ENCODE measurements at places on chromosomes 1 and 21.
A peak's percentile ranks its signal among the peaks of the same experiment; 100 is the strongest.

DNA sequence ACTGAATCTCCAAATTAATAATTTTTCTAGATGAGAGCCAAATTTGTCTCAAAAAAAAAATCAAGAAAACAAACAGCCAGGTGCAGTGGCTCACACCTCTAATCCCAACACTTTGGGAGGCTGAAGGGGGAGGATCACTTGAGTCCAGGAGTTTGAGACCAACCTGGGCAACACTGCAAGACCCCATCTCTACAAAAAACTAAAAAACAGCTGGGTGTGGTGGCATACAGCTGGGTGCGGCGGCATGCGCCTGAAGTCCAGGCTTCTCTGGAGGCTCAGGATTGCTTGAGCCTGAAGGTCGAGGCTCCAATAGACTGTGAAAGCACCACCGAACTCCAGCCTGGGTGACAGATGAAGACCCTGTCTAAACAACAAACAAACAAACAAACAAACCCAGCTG is 14.0 kb downstream of the ACBD3 start:
- no peak for DNase-seq

GRCh38 chr1:198730952-198731351 is 92.1 kb downstream of the PTPRC start:
- no peak for DNase-seq

DNA sequence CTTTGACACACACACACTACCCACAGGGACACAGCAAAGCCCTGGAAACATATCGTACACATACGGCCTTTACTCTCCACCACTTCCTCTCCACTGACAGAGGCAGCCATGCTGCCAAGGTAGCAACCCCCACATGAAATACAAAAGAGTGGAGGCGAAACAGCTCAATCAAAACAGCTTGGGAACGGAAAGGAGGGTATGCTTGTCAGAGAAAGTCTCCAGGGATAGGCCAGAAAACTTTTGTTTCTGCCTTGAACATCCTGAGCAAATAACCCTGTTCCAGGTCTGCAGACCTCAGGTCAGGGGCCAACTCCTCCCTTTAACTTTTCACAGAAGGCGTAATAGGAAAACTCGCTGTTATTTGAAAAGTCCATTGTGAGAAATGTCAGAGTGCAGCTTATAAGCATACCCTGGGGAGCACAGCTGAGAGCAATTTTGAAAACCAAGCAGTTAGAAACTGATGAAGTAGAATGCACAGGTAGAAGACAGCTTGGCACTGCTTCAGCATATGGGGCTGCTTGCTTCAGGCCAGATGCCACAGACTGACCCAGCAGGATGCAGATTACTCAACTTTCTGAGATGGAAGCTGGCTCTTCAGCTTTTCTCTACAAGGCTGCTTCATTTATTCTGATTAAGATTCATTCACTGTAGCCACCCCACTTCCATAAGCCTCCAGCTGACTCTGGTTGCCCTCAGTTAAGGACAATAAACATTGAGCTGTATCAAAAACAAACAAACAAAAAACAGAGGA is 18.0 kb downstream of the KIAA0319L start:
- no peak for DNase-seq

DNA sequence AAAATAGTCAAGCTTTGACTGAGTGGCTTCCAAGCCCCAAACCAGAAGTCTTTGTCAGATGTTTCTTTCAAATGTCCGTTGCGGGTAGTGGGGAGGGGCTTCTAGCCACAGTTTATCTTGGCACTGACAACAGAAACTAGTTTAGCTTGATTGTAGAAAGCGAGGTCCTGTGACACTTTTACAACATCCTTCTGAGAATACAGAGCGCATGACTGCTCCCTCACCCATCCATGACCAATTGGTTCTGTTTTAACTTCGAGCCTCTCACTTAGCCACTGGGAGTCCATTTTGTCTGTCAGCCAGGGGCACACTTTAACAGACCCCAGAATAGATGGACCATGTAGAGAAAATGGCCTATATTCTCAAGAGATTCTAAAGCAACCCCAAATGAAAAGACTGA is 199.2 kb upstream of the ST6GALNAC5 start:
- no peak for DNase-seq

DNA sequence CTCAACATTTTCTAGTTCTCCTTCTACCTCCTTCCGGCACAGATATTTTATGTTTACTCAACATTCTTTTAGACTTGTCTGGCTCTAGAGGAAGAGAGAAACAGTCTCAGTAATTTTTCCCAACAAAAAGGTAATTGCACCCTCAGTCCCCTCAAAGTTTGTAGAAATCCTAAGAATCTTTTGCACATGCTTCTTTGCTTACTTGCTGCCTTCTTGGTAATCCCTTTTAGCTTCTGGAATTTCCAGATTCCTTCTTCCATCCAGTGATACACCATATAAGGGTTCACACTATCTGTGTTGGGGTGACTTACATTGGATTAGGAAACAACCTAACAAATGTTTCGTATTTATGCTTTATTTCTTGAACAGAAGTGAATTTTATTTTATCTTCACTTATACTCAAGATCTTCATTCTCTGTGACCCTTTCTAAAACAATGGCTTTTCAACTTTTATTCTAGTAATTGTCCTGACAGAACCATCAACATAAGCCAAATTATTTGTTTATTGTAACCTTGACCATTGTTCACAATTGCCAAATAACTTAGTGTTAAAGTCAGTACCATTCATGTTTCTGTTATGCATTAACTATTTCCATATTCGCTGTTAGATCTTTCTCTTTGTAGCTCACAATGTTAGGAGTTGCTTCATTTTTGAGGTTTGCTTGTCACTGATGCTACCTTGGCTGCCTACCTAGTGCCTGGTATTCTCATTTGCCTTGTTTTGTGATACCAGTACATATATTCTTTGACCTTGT is 238.1 kb downstream of the HMCN1 start:
- DNase-seq, result no peak

DNA sequence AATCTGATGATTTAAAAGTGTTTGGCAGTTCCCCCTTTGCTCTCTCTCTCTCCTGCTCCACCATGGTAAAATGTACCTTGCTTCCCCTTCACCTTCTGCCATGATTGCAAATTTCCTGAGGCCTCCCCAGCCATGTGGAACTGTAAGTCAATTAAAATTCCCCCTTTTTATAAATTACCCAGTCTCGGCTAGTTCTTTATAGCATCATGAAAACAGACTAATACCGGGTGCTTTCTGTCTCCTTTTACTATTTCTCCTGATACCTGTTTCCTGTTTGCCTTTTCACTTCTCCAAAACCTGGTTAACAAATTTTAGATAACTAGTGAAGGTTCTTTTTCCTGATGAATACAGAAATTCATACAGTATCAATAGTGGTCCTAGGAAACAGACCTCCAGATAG is 1670.3 kb downstream of the MRPL39 start:
- no peak for DNase-seq

DNA sequence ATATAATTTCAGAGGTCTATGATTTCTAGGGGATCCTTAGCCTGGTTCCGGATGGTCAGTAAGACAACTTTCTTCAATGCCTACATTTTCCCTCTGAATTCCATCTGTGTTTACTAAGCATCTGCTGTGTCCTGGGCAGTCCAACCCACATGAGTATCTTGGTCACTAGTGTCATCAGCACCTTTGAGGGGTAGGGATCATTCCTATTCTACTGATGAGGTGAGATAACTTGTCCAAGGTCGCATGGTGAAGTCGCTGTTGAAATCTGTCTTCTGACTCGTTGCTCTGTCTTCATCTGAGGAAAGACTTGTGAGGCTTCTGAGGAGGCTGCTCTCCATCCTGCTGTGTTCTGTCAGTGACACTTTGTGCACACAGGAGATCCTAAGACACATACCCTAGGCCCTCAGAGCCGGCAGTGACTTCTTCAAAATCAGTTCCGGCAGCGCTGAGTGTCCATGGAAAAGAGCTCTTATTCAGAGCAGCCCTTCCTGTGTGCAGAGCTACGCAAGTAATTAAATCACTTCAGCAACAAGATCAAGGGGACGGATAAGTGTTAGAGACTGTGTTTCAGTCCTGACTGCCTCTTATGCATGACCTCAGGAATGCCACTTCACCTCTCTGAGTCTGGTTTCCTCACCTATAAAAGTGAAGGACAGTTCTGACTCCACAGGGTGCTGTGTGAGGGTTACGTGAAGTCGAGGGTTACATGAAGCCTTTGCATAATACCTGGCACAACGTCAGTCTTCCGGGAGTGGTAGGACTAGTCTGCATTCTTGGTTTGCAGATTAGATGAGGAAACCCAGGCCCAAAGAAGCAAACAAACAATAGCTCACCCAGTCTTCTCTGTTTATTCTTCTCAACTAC is 28.4 kb downstream of the AK2 start:
- no peak for DNase-seq

DNA sequence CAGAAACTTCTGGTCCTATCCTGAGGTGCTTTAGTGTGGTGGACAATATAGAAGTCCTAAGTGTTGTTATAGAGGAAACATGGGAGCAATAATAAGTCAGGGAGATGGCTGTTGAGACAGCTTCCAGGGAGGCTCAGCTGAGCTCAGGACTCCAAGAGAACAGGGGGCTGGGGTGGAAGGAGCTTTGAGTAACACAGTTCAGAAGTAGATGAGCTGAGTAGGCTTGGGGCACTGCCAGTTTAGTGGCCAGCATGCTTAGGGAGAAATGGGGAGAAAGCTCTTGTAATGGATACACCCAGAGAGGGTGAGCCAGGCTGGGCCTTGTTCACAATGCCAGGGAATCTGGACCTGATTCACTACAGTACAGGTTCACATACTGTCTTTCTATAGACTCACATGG is 201.6 kb downstream of the DAB1 start:
- DNase-seq, result no peak

DNA sequence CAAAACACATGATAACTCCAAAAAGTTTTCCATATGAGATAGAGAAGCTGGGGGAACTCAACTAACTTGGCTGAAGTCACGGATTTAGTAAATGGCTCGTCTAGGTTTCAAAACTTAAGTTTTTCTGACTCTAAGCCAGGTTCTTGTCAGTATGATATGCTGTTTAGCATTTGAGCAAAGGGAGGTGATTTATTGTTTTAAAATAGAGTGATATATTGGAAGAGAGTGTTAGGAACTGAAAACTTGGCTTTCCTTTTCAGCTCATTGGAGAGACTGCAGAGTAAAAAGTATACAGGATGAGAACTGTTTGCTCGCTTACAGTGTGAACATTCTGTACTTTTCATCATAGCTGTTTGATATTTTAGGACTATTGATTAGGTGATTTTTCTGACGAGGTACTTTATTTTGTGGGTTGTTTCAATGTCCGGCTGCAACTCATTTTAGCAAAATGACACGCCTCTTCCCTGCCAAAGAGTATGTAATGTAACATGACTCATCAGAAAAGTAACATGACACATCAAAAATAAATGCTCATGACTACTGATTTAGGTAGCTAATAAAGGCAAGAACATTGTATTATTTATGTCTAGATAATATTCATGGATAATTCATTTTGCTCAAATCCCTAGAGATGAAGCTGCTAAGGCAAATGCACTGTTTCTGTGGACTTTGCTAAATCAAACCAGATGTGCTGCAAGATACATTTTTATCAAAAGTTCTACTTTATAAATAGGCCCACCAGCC is 355.1 kb downstream of the GPATCH2 start:
- peak; percentile 55 for DNase-seq

DNA sequence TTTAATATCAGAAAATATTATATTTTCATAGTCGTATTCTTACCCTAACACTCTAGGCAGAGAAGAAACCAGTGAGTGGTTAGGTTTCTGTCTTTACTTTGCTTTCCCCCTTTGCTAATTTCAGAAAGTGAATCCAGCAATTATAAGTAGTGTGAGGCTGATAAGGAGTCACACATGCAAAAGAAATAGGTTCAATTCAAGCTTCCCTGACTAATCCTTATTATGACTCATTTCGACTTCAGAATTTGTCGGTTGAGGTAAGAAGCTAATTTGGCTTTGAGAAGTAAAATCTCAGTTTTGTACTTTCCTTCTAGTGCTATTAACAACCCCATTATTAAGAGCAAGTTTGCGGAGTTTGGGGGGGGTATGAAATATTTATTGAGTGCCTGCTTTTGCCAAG is 22.4 kb downstream of the ESRRG start:
- DNase-seq, result peak; percentile 76

GRCh38 chr1:114341299-114341698 is 169.7 kb downstream of the TRIM33 start:
- DNase-seq, result no peak

DNA sequence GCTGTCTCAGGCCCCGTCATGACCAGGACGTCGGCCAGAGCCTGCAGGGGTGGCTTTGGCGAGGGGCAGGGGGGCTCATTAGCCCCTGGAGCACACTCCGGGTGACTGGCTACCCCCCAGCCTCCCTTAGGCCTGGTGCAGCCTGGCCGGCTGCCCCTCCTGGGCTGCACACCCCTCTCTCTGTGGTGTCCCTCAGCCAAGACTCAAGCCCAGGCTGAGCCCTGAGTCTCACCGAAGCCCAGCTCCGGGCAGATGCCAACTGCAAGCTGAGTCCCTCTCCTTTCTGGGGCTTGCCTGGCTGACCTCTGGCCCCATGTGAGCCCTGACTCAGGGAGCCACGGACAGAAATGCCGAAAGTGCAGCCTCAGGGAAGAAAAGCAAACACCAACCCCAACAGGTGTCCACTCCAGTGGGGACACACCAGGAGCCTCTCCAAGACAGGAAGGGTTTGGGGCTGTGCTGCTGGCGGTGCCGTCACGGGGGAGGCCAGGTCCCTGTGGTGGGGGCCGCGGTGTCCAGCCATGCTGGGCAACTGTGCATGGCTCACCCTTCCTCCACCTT is 5.3 kb upstream of the IBA57 start:
- no peak for DNase-seq

DNA sequence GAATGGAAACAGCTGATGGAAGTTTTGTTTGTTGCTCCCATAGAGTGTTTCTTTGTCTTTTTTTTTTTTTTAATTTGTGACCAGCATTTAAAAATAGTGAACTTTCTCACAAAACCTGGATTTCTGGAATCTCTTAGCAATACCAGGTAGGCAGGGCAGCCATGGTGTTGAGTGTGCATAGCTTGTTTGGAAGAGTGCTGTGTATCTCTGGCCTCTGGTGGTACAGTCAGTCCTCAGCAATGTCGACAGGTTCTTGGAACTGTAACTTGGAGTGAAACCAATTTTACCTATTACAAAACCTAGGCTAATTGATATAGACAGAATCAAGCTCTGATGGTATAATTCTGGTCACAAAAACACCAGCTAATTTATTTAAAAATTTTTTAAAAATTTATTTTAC is 6.7 kb downstream of the AADACL3 start:
- no peak for DNase-seq

- no peak for DNase-seq
Observed at GRCh38 chr1:167756730-167757405, 35.1 kb downstream of the MPZL1 start.

DNA sequence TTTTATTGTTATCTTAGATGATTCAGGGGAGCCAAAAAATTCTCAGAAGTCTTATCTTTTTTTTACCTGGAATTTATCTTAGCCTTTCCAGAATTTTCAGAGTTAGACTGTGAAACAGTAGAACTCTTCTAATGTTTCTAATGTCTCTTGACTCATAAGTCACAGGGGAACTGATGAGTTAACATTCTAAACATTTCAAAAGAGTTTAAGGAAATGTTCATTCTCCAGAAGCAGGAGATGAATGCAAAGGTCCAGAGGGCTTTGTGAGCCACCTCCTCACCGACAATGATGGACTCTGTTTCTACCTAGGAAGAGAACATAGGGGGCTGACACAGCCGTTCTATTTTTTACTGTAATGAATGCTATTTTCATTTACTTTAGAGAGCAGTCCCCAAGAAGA is 157.5 kb downstream of the BRINP2 start:
- DNase-seq, result no peak

Data from retinal pigment epithelial cell (primary cell).